ENCODE measurements at places on chromosomes 4 and X. TPM values are rescaled to one million over a fixed set of nuclear protein-coding genes. Genes with fewer than 3 reads are reported as not detected.

PI4K2B gene
- total RNA-seq = 15.7 TPM

EDA2R gene
- 25.3 TPM for total RNA-seq

GRCh38 chrX:129649268-129650182, 5.2 kb downstream of the APLN start:
- no peak overlapping the region for H3K4me3 ChIP-seq
- DNase-seq = peak; percentile 46
- peaks cover 3% of the 10 kb centered on the region for H3K27me3 ChIP-seq
- no peaks in the 10 kb centered on the region for H3K36me3 ChIP-seq

DNA sequence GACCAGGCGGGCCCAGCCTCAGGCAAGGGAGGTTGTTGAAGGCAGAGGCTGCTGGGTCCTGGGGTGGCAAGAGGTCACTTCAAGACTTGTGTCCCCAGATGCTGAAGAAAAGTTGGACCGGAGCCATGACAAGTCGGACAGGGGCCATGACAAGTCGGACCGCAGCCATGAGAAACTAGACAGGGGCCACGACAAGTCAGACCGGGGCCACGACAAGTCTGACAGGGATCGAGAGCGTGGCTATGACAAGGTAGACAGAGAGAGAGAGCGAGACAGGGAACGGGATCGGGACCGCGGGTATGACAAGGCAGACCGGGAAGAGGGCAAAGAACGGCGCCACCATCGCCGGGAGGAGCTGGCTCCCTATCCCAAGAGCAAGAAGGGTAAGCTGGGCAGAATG, 4.4 kb downstream of the PQBP1 start:
- H3K27ac ChIP-seq = no peak overlapping the region
- no peak overlapping the region for H3K4me3 ChIP-seq
- no peaks in the 10 kb centered on the region for H3K4me1 ChIP-seq
- no peaks in the 10 kb centered on the region for H3K27me3 ChIP-seq
- no peak for DNase-seq

DNA sequence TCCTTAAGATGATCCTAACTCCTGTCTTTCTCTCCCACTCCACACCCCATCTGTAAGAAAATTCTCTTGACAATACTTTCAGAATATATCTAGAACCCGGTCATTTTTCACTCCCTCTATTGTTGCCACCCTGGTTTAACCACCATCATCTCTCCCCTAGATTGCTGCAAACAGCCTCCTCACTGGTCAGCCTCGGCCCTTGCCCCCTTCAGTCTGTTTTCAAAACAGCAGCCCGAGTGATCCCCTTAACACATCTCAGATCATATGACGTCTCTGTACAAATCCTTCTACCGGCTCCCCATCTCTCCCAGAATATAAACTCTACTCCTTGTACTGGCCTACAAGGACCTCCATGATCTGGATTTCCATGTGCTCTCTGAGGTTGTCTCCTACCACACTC, 35.2 kb upstream of the F9 start:
- no peaks in the 10 kb centered on the region for H3K36me3 ChIP-seq
- H3K27ac ChIP-seq = no peak overlapping the region
- H3K4me1 ChIP-seq = no peaks in the 10 kb centered on the region
- no peaks in the 10 kb centered on the region for H3K27me3 ChIP-seq
- H3K4me3 ChIP-seq = no peak overlapping the region
- DNase-seq = no peak

DNA sequence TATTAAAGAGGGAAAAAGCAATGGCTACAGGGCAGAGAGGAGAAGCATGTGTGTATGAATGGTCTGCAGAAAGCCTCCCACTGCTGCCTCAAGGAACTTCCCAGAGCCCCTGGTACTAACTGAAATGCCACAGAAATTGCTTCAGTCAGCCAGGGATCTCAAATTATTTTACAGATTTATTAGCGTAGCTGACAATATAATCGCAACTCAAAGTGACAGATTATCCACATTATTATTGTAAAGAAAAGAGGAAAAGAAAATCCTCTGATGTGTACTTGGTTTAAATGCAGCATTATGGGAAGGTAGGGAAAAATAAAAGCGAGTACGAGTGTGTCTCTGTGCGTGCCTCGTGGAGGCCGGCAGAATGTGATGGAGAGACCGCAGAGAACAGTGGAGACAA, 202.7 kb downstream of the DCLK2 start:
- no peak overlapping the region for H3K4me3 ChIP-seq
- DNase-seq = no peak
- peak overlapping the region; percentile 89 for H3K27ac ChIP-seq
- no peaks in the 10 kb centered on the region for H3K27me3 ChIP-seq
- H3K36me3 ChIP-seq = no peaks in the 10 kb centered on the region

DNA sequence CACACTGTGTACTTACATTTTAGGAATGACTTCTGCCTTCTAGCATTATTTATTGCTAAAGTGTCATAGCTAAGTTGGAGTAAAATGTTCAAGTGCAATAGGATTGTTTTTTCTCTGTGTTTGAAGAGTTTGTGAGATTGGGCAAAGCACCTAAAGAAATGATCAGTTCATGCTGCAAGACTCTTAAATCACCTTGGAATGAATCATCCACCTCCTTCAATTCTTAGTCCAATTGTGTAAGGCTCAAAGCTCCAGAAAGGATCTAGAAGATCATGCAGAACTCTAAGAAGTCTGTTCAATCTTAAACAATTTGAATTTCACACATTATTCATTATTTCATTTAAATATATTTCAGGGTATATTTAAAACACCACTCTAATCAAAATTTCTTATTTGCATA, 137.1 kb downstream of the AMELX start:
- no peaks in the 10 kb centered on the region for H3K36me3 ChIP-seq
- peaks cover 2% of the 10 kb centered on the region for H3K4me1 ChIP-seq
